ENCODE measurements at places on chromosomes 13 and 19.

- DNase-seq, result no peak
These were observed 18.2 kb downstream of the LRRC4B start for GRCh38 chr19:50549927-50550593.

- DNase-seq, result no peak
These were observed 747 bp upstream of the MARK4 start for GRCh38 chr19:45250216-45250831.

DNA sequence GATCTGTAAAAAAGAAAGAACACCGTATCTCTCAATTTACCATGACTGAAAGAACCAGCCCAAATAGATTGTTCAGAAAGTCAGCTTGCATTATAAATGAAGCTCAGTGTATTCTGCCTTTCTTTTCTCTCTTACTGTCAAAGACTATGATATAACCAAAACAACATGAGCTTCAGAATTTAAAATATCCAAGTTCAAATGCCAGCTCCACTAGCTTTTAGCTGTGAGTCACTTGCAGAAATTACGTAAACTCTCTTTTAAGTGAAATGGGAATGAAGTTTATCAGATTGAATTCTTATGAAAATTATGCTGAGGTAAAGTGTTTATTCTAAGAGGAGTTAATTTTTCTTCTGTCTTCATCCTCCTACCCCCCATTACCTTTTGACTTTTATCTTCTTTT is 20.0 kb upstream of the POSTN start:
- DNase-seq, result no peak

DNA sequence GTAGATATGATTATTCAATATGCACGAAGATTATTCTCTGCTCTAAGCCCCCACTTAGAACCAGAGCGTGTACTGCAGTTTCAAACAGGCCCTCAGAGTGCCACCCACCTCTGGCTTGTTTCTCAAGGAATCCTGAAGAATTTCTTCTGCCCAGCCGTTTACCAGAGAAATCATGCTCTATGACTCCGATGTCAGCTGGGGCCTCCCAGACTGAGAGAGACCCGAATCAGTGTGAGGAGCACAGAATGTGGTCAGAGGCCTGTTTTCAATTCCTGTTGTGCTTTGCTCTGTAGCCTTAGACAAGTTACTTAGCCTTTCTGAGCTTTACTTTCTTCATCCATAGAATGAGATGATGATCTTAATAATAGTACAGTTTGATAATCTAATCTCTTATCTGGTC is 5.5 kb downstream of the PNMA8C start:
- no peak for DNase-seq

DNA sequence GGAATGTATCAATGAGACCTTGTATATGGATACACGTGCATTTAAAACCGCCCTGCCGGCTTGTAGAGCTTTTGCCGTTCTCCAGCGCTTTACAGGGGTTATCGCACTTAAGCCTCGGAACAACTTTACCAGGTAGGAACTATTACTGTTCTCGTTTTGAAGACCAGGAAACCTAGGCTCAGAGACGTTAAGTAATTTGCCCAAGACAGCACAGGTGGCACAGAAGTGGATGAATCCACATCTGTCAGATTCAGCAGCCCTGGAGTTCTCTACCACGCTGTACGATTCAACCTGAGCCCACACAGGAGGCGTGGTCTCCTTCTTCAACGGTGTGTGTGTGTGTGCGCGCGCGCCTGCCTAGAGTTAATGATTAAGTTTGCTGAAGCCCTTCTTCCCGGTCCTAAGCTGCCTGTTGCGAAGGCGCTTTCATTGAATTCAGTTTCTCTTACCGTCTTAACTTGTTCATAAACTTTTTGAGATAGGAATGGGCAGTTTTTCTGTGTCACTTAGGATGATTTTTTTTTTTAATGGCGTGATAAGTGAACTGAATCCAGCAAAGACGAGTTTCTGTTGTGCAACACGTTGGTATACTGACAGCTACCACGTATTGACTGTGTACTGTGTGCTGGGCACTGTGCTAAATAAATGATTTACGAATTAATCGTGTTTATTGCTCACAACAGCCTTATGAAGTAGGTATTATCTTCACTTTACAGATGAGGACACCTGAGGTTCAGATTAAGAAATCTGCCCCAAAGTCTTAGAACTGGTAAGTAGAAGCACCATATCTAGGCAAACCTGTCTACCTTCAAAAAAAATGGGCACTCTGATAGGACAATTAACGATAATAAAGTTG is 67.4 kb downstream of the KCNRG start:
- DNase-seq, result peak; percentile 82

GRCh38 chr13:103200118-103200885 is 134.1 kb upstream of the SLC10A2 start:
- DNase-seq, result no peak

DNA sequence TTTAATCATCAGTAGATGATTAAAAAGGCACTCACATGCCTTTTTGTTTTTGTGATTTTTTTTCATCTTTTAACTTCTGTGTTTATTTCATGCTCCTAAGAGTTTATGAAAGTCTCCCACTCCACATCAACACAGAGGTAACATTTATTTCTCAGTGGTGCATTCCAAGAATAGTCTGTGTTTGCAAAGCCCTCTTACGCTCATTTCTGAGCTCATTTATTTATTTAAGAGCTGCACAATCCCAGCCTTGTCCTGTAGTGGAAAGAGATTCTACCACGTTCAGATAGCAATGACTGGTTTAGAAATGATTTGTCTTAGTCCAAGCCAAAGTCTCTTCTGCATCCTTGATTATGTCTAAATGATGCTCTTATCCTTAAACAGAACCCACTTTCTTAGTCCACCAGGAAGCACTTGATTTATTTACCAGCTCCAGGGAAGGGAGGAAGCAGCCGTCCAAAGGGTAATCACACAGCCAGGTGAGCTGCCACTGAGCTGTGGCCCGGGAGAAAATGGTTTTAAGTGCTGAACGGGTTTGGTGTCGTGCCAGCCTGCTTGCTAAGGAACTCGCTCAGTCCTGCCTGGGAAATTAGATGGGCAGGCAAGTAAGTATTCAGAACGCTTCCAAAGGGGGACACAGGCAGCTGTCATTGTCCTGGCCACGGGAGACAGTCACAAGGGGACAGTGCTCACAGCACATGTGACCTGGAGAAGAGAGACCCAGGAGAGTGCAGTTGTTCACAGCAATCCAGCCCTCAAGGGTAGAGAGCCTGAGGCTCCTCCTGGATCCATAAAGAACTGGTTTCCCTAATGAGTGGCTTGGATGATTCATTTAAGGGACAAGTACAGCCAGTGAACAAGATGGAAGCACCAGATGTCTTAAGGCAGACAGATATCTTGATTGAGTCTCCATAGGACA is 131.8 kb upstream of the WASF3 start:
- no peak for DNase-seq

- DNase-seq, result no peak
These were observed 234.5 kb downstream of the DLEU7 start for GRCh38 chr13:50609011-50609410.

DNA sequence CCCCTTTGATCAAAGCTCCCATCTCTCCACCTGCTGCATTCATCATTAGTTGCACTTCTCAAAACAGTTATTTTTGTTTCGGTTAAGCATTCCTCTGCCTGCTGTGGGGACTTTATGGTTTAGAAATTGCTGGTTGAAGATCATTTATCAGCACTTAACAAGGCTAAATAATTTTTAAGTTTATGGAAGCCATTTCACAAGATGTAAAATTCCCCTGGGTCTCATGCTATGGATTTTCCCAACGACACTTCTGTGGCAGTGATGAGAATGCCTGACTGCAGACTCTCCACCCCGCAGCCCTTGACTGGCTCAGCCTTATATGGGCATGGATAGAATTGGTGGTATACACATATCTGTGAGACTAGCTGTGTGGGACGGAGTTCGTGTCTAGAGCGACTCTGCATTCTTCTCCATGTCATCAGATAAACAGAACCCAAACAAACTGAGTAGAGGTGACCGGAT is 52.8 kb downstream of the COL4A2 start:
- DNase-seq, result no peak

GRCh38 chr13:92827503-92827902 is 399.1 kb upstream of the GPC6 start:
- no peak for DNase-seq

All from stimulated activated CD4-positive, alpha-beta T cell treated with anti-CD3 and anti-CD28 coated beads, Interleukin-2, amount 100 ng/mL, for 24 hours (primary cell).